ENCODE measurements at places on chromosomes 7 and 10.

- DNase-seq: no peak
These were observed 97.4 kb upstream of the BMPER start for GRCh38 chr7:33807779-33808482.

GRCh38 chr7:95749515-95749914, 22.8 kb upstream of the DYNC1I1 start:
- DNase-seq: no peak

GRCh38 chr10:43125274-43125845, 12.9 kb upstream of the CSGALNACT2 start:
- DNase-seq: no peak

DNA sequence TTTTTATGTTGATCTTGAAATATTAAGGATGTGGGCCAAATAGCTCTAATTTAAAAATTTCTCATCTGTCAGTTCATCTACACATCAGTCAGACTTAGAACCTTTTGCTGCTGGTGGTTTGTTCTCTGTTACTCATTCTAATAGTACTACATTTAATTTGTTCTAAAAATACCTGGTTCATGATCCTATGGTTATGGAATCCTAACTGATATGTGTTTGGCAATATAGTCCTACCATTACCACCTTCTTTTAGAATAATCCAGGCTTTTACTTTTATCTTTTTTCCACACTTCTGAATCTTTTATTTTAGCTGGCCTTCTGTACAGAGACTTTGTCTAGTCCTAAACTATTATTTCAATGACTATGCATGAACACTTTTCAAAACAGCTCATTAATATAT, 116.9 kb downstream of the SVOPL start:
- DNase-seq: no peak

DNA sequence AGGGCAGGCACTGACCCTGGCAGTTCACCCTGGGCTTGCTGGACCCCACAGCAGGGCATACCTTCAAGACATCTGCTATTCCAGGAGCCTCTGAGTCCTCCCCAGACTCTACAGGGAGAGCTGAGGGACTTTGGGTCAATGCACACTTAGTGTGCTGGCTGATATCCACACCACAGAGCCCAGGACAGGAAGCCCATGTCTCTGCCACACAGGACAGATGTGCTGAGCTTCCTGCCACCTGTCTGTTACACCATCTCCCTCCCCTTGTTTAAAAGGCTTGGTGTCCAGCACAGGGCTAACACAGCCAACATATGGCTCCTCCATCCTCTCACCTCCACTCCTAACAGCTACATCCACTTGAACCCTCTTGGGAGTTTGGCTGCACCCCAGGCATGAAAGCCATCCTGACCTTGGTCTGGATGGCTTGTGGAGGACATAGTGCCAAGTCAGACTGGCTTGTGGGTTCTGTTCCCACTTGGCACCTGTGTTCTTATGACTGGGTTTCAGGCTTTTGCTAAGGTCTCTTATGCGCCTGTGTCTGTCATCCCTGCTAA, 529.8 kb downstream of the GALNT17 start:
- no peak for DNase-seq

Data from HL-60 (cell line).